ENCODE measurements at places on chromosomes 7 and 10.
A peak's percentile ranks its signal among the peaks of the same experiment; 100 is the strongest.

- DNase-seq = no peak
These were observed 13.9 kb upstream of the DNAJC1 start for GRCh38 chr10:22017283-22018020.

- no peak for DNase-seq
These were observed 202.8 kb upstream of the MKLN1 start for GRCh38 chr7:131124867-131125266.

- peak; percentile 55 for DNase-seq
These were observed 38.9 kb downstream of the BMPR1A start for GRCh38 chr10:86795353-86795752.

- no peak for DNase-seq
These were observed 267.5 kb downstream of the GATA3 start for GRCh38 chr10:8321990-8322389.

DNA sequence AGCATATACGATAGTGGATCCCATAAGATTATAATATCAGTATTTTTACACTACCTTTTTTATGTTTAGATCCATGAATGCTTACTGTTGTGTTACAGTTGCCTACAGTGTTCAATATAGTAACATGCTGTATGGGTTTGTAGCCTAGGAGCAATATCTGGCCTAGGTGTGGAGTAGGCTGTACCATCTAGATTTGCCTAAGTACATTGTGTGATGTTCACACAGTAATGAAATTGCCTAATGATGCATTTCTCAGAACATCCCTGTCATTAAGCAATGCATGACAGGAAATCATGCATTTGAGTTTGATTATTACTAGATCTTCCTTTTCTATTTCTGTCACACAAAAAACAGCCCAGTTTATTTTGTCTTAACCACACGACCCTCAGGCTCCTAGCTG lies 14.5 kb downstream of the CBX3 start:
- DNase-seq = no peak

DNA sequence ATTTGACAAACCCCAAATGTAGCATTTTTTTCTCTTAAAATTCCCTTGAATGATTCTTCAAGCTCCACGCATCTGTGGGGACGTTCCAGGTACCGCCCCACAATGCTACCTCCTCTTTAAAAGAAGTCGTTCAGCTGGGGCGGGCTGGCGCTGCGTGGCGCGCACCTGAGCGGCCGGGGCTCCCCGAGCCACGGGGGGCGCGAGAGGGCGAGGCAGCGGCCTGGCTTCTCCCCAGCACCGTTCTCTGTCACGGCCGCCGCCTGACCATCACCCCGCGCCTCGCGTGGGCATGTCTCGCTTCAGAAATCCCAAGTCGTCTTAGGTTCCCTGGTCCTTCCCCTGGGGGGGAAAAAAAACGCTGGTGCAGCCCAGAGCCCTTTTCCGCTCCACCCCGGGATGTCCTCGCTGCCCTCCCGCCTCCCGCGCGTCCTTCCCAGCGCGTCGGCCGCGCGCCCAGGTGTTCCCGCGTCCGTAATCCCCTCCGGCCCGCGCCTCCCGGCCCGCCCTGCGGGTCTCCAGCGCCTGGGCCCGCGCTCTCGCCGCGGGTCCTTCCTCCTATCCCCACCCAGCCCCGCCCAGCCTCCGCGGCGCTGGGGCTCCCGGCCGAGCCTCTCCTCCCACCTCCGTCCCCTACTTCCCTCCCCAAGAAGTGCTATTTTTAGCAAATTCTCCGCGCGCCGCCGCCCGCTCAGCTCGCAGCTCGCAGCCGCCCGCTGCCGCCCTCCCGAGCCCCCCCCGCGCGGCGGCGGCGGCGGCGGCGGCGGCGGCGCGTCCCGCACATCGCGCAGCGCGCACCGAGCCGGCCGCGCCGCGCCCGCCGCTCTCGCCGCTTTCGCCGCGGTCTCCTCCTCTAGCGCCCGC lies 58.7 kb upstream of the PRPS1L1 start:
- DNase-seq = peak; percentile 67

- DNase-seq = no peak
These were observed 25.8 kb downstream of the ASZ1 start for GRCh38 chr7:117401293-117402002.

DNA sequence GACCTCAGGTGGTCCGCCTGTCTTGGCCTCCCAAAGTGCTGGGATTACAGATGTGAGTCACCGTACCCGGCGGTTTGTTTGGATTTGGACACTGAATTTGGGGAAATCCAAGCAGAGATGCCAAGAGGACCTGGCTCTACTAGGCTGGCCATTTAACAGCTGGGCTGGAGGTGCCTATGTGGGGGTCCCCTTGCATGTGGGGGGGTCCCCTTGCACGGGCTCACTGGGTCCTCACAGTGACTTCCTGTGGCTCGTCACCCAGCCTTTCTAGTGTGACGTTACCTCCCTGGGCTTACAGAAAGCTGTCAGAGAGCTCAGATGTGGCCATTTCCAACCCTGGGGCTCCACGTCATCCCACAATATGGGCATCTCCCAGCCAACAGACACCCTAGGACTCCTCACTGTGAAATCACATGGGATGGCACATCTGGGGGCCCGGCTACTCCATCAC lies 49.3 kb upstream of the GNA12 start:
- DNase-seq = no peak

DNA sequence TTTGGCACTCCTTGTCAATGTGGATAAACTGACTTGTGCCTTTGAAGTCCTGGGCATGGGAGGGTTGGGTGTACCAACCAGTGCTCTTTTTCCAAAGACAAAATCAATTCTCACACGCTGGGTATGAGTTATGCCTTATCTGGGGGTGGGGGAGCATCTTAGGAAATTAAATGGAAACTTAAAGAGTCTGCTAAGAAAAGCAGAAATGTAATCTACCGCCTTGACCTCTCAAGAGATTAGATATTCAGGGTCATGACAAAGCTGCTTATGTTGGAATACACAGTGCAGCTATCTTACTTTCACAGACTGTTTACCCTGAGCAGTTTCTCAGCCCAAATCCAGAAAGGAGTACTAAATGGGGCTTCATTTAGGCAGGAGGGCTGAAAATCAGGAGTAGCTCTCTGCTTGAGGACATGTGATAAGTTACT lies 2.6 kb downstream of the MEST start:
- no peak for DNase-seq

- DNase-seq = no peak
These were observed 191.9 kb downstream of the ELFN1 start for GRCh38 chr7:1861799-1862458.

- peak; percentile 83 for DNase-seq
These were observed 25.7 kb upstream of the NDST2 start for GRCh38 chr10:73837072-73837471.

GRCh38 chr7:30831936-30832335 lies 60.7 kb downstream of the MINDY4 start:
- no peak for DNase-seq

DNA sequence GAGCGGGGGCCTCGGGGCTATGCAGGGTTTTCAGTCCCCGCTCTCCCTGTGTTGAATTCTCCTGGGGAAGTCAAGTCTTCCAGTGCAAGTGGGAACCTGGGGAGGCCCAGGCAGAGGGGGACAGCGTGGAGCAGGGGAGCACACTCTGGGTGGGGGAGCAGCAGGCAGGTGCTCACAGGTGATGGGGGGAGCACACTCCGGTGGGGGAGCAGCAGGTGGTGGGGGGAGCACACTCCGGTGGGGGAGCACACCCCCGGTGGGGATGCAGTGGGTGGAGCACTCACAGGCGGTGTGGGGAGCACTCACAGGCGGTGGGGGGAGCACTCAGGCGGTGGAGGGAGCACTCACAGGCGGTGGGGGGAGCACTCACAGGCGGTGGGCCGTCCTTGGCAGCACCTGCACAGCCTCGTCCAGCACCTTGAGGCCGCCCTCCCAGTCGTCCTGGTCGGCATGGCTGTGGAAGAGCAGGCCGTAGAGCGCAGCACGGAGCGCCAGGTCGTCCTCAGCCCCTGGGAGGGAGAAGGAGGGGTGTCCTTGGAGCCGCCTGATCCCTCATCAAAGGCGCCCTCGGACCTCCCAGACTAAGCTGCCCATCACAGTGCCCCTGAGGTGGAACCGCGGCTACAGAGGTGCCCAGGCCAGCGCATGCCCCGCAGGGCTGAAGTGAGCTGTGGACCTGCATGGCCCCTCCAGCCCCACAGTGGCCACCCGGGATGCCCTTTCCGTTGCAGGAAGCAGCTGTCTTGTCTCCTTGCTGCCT lies 56.7 kb downstream of the CFAP46 start:
- no peak for DNase-seq

GRCh38 chr10:124733571-124734245 lies 10.5 kb downstream of the FAM53B start:
- no peak for DNase-seq

DNA sequence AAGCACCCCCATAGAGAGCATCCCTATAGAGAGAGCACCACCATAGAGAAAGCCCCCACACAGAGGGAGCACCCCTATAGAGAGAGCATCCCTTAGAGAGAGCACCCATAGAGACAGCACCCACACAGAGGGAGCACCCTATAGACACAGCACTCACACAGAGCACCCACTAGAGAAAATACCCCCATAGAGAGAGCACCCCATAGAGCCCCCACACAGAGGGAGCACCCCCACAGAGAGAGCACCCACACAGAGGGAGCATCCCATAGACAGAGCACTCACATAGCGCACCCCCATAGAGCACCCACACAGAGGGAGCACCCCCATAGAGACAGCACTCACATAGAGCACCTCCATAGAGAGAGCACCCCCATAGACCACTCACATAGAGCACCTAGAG lies 48.6 kb downstream of the INSIG1 start:
- no peak for DNase-seq

GRCh38 chr10:83492004-83492403 lies 647.3 kb upstream of the GHITM start:
- no peak for DNase-seq

DNA sequence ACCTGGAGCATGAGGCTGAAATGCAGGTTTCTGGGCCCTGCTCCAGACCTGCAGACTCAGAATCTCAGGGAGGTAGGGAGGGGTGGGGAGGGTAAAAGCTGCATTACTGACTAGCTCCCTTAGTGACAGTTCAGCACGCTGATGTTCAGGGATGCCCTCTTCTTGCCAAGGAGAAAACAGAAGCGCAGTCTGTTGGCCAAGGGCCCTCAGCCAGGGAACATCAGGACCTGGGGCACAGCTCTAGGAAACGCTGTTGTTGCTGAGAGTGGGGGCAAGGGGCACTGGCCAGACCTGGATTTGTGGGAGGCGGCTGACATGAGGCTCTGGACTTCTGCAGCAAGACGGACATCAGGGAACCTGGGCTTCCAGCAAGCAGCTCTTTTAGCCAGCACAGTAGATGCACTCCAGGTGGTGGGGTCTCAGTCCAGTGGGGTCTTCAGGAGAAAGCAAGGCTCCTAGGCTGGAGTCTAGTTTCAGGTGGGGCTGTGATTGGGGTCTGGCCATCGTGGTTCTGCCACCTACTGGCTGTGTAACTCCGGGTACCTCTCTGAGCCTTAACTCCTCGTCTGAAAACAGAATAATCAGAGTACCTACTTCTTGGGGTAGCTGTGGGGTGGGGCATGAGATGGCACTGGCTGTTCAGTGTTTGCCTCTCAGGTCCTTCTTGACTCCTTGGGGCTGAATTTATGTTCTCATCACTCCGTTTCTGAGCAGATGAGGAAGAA lies 72.9 kb upstream of the PRLHR start:
- no peak for DNase-seq

- no peak for DNase-seq
These were observed 45.9 kb downstream of the SLC25A13 start for GRCh38 chr7:96276019-96276418.

GRCh38 chr10:76618641-76619040 lies 1019.0 kb downstream of the KCNMA1 start:
- no peak for DNase-seq

GRCh38 chr10:122113945-122114747 lies 125.2 kb downstream of the TACC2 start:
- DNase-seq = peak; percentile 17

- DNase-seq = no peak
These were observed 21.9 kb downstream of the EIF3B start for GRCh38 chr7:2376351-2377154.

- DNase-seq = peak; percentile 45
These were observed 34.4 kb downstream of the VSTM4 start for GRCh38 chr10:49080965-49081364.

DNA sequence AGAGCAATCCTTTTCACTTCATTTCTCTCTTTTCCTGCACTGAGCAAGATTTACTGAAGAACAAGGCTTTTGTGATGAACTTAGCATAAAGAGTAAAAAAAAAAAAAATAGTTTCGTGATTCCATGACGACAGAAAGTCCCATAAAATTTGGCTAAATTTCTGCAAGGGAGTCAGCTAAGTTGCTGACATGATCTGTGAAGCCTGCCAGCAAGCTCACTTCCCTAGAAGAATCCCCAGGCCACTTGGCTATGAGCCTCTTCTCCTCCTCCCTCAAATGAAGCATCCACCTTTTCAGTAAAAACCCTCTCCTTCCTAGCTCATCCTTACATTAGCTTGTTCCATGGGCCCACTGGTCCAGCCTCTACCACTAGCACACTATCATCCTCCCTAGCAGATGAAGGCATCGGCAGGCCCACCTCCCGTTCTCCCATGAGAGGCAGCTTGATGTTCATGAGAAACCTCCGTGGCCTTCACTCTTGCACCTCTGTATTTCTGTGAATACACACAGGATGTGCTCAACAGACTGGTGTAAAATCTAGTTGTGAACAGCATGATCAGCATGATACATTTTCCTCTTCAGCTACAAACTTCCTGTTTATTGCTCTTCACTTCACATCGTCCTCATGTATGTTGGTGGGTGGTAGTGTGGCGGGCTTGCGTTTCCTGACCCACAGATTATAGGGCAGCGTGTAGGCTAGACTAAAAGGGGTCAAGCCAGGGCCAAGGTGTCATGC lies 30.9 kb downstream of the GIMAP8 start:
- DNase-seq = no peak

- no peak for DNase-seq
These were observed 380.2 kb downstream of the EXOC4 start for GRCh38 chr7:133633055-133633454.

DNA sequence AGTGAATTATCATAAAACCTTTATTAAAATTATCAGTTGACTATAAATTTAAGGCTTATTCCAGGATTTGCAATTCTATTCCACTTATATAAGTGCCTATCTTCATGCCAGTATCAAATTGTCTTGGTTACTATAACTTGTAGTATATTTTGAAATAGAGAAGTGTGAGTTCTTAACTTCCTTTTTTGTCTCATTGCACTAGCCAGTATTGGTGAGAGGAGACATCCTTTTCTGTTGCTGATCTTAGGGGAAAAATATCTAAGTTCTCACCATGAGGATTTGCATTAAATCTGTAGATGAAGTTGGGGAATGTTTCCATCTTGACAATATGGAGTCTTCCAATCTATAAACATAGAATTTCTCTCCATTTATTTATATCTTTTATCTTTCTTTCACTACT lies 104.2 kb upstream of the MKI67 start:
- DNase-seq = no peak

DNA sequence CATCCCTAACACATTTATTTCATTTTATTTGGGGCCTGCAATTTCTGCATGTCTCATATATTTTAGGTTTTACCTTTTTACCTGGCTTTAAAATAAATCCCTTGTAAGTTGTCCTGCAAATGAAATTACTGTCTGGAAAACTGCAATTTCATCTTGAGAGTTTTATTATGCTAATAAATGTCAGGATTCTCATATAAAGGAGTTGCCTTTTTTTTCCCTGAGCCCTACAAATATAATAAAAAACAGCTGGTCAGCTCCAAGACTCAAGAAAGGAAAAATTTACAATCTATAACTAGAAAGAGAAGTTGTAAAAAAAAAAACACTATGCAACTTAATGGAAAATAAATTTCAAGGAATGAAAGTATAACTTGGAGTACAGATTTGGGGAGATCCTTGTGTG lies 108.7 kb downstream of the SH2D4B start:
- no peak for DNase-seq

- DNase-seq = no peak
These were observed 110.8 kb upstream of the PPP2R2D start for GRCh38 chr10:131790021-131790420.
